Caco-2 (cell line): ENCODE measurements at places on chromosomes 6 and 20.

DNA sequence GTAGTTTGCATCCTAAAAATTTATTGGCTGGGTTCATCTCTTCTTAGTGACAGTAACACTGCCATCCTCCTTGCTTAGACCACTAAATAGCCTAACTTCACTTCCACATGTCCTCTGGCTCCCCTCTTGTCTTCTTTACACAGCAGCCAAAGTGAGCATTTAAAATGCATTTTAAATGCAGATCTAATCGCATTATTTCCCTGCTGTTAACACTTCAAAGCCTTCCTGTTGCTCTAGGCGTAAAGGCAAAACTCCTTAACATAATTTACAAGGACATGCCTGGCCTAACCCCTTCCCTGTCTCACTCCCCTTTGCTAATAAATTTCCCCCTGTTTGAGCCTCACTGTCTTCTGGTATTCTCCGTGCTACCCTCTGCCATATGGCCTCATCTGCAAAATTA, 26.5 kb downstream of the NKAIN2 start:
- H3K4me1 ChIP-seq = no peaks in the 10 kb centered on the region
- no peak overlapping the region for H3K4me3 ChIP-seq
- no peaks in the 10 kb centered on the region for H3K36me3 ChIP-seq
- H3K27ac ChIP-seq = no peak overlapping the region
- no peak for DNase-seq
- no peaks in the 10 kb centered on the region for H3K27me3 ChIP-seq

DNA sequence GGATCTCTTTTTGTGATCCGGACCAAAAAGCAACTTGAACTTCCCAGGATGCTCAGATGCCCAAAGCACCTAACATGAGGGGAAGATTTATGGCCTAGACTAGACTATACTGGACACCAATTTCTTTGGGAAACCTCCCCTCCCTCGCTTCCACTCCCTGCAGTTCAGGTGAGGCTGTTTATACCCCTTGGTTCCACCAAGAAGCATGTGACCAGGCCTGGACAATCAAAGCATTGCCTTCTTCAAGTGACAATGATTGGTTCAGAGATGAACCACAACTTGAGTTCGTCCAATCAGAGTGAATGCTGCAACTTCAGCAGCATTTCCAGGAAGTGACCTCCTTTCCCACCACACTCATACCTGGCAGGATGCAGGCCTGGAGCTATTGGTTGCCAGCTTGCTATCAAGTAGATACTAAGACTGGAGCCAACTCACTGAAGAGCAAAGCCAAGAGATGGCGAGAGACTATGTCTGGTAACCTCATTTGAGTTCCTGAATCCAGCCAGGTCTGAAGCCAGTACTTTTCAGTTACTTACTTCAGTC, 45.6 kb upstream of the SLC9A8 start:
- H3K27me3 ChIP-seq = no peaks in the 10 kb centered on the region
- peak overlapping the region; percentile 30 for H3K27ac ChIP-seq
- no peaks in the 10 kb centered on the region for H3K36me3 ChIP-seq
- DNase-seq = peak; percentile 34

GRCh38 chr20:44733341-44734069, 12.2 kb upstream of the KCNK15 start:
- H3K36me3 ChIP-seq = no peaks in the 10 kb centered on the region
- DNase-seq = peak; percentile 89
- no peak overlapping the region for H3K4me3 ChIP-seq
- peak overlapping the region; percentile 9 for H3K27ac ChIP-seq

DNA sequence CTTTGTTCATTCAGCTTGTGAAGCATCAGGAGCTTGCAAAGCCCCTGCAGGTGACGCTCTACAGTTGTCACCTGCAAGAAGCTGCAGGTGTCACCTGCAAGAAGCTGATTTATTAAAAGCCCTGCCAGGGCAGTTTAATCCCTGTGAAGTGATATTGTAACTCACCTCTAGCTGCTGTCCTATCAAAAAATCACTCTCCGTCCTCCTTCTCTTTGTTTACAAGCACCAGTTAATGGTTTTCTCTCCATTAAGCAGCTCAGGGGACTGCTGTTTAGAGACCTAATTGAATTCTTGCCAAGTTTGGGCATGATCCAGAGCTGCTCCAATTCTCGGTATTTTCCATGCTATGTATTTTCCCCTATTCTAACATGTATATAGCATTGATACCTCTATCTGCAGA, 345.9 kb downstream of the ARHGAP18 start:
- no peak for DNase-seq
- H3K4me3 ChIP-seq = no peak overlapping the region
- no peaks in the 10 kb centered on the region for H3K36me3 ChIP-seq
- no peaks in the 10 kb centered on the region for H3K4me1 ChIP-seq
- no peak overlapping the region for H3K27ac ChIP-seq

- H3K27me3 ChIP-seq = no peaks in the 10 kb centered on the region; the same call in 1 of the 2 replicates
- DNase-seq = no peak
- no peak overlapping the region for H3K27ac ChIP-seq
- no peaks in the 10 kb centered on the region for H3K4me1 ChIP-seq
- no peak overlapping the region for H3K4me3 ChIP-seq
Measured at GRCh38 chr20:22944062-22944461, 91.0 kb upstream of the SSTR4 start.

GRCh38 chr20:57458400-57459160, 66.4 kb downstream of the CTCFL start:
- no peak overlapping the region for H3K4me3 ChIP-seq
- DNase-seq = no peak
- H3K36me3 ChIP-seq = no peaks in the 10 kb centered on the region
- H3K4me1 ChIP-seq = no peaks in the 10 kb centered on the region
- H3K27ac ChIP-seq = no peak overlapping the region
- no peaks in the 10 kb centered on the region for H3K27me3 ChIP-seq

DNA sequence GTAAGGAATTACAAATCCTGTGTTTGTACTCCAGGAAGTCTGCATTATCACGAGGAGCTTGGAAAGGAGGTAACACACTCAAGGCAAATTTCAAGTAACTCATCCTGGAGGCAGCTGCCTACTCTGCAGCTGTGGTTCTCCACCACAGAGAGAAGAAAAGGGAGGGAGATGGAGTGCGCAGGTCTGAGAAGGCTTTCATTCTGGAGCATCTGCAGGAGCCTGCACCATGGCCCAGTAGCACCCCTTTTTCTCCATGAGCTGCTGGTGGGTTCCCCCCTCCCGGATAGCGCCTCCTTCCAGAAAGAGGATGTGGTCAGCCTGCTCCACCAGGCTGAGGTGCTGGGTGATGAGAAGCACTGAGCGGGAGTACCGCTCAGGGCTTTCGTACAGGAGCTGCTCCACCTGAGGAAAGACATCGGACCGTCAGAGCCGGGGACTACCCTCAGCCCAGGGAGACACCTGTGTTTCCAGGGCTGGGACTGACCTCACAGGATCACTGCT, 1.6 kb upstream of the PSMB8 start:
- no peaks in the 10 kb centered on the region; the same call in 1 of the 2 replicates for H3K27me3 ChIP-seq
- H3K27ac ChIP-seq = no peak overlapping the region
- no peak for DNase-seq
- H3K4me1 ChIP-seq = no peaks in the 10 kb centered on the region; the same call in 1 of the 2 replicates
- H3K36me3 ChIP-seq = no peaks in the 10 kb centered on the region
- no peak overlapping the region for H3K4me3 ChIP-seq

- H3K27ac ChIP-seq = no peak overlapping the region
- H3K36me3 ChIP-seq = no peaks in the 10 kb centered on the region
- H3K27me3 ChIP-seq = no peaks in the 10 kb centered on the region
- no peak for DNase-seq
Measured at GRCh38 chr6:160917572-160917971, 74.0 kb upstream of the MAP3K4 start.

GRCh38 chr6:65938000-65938399, 231.0 kb upstream of the EYS start:
- H3K36me3 ChIP-seq = no peaks in the 10 kb centered on the region
- H3K4me3 ChIP-seq = no peak overlapping the region
- H3K27ac ChIP-seq = no peak overlapping the region
- no peaks in the 10 kb centered on the region for H3K4me1 ChIP-seq
- no peak for DNase-seq

DNA sequence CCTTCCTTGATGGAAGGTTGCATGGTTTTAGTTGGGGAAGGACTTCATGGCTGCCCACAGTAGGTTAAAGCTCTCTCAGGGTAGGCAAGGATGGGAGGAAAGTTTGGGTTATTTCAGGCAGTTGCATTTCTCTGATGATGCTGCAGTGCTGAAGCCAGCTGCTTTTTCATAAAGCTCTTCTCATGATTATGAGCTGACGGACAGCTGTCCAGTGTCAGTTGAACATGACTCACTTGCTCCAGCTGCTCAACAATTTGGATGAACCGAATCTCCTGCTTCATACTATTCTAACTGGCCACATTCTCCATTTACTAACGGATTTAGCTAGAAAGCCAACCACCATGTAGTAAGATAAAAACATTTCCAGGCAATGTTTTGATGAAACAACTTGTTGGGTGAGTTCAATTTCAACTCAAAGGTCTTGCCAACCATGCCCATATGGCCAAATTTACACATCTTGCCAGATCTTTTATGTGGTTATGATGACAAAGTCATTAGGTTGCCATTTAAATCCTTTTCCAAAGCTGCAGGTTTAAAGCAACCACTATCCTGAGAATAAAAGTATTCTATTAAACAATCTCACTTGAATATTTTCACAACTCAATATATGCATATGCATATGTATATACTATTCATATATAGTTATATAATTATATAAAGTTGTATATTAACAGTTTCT, 125.9 kb downstream of the HS3ST5 start:
- DNase-seq = no peak
- H3K4me1 ChIP-seq = no peaks in the 10 kb centered on the region
- no peak overlapping the region for H3K4me3 ChIP-seq
- H3K27me3 ChIP-seq = no peaks in the 10 kb centered on the region
